ENCODE measurements at places on chromosomes 2 and 18.

DNA sequence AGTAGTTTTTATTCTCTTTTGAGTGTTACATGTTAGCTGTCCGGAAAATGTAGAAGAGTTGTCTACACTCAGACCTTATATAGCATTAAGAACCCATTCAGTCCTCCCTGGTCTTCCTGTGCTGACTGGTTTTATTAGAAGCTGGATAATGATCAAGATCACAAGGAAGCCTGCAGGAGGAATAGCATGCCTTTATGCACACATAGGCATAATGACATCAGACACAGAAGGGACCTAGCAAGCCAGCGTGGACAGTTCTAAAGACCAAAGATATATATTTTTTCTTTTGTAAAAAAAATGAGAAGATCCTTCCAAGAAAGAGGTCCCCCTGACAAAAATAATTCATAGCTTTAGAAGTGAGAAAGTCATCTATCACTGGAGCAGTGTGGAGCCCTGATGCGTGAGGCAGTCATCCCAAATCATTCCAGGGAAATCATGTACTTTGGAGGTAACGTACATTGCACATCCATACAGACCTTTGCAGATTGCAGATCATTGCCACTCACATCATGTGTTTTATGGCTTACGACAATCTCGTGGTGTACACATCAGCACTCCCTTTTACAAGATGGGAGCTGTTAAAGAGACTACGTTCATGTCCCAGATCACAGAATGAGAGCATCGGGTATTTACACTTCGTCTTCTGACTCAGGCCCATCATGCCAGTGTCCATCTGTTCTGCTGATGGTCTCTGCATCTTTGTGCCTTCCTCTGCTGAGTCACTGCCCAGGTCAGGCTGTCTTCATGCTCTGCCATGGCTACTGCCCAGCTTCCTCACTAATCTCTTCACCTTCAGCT is 334.0 kb downstream of the SOCS6 start:
- no peak for DNase-seq

- DNase-seq: no peak
Measured at GRCh38 chr2:207253666-207254345, 88.1 kb upstream of the KLF7 start.

DNA sequence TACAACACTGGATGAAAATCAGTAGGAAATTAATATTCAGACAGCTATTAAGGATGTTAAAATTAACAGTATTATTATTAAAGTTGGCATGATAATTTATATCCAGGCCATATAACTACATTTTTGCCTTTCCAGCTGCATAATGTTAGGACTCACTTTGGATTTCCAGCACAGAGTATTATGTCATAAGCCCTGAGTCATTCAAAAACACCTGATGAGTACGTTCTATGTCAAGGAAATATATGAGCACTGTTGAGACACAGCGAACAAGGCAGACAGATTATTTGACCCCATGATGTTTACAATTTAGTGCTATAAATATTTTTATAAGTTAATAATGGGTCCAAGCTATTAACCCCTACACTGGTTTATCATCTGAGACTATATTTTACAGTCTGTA is 59.8 kb upstream of the RIT2 start:
- no peak for DNase-seq

DNA sequence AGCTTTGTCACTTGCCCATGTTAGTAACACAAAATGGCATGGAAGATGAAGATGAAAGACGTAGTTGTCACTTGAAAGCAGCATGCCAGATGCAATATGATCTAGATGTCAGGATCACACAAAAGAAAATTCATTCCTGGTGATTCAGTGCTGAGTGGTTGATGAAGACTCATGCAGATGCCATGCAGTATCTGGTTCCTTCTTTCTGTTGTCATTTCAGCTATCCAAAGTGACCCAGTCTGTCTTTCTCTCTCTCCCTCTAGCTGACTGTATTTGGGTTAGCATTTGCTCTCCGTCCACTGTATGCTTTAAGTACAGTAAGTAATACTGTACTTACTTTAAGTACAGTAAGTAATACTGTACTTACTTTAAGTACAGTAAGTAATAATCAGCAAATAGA is 50.4 kb downstream of the TTN start:
- DNase-seq: no peak

- no peak for DNase-seq
Measured at GRCh38 chr2:937530-937929, 13.1 kb upstream of the SNTG2 start.

DNA sequence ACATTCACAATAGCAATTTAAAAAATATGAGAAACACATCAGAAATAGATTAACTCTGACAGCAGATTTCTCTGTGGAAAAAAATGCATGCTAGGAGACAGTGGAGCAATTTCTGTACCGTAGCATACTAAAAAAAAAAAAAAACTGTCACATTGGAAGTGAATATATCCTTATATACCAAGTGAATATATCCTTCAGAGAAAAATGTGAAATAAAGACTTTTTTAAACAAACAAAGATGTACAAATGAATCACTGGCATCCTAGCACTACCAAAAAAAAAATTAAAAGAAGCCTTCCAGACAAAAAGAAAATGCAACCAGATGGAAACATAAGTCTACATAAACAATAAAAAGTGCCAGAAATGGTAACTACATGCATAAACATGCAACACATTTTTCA is 169.4 kb downstream of the NBAS start:
- DNase-seq: no peak

- DNase-seq: no peak
Measured at GRCh38 chr2:68835621-68836020, 35.6 kb downstream of the BMP10 start.
